ENCODE measurements at places on chromosomes 7 and 10.

- no peak for DNase-seq
Observed at GRCh38 chr10:6912021-6912420, 331.9 kb upstream of the PRKCQ start.

DNA sequence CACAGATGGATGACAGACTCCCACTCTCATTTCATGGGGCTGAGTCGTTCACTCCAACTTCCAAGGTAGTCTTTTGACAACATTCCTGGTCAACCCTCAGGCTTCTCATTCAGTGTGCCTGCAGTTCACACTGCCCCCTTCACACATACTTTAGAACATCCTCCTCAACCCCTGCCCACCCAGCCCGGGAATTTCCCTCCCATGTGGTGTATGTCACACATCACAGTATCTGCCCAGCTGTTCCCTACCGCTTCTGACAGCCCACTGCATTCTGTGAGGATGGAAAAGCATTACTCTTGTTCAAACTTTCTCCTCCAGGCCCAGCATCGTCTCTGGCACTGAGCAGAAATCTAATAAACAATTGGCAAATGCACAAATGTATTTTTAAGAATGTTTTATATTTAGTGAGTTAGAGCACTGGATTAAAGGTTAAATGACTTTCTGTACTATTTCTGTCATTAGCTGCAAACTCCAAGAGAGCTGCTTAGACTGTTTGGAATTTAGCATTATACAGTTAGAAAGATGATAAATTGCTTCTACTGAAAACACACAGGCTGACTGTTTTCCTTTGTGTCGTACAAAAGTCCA lies 110.4 kb downstream of the SFMBT2 start:
- no peak for DNase-seq

- DNase-seq: no peak
Observed at GRCh38 chr10:73623056-73623455, 18.2 kb downstream of the MYOZ1 start.

- DNase-seq: no peak
Observed at GRCh38 chr7:94011714-94012353, 7.7 kb upstream of the BET1 start.

DNA sequence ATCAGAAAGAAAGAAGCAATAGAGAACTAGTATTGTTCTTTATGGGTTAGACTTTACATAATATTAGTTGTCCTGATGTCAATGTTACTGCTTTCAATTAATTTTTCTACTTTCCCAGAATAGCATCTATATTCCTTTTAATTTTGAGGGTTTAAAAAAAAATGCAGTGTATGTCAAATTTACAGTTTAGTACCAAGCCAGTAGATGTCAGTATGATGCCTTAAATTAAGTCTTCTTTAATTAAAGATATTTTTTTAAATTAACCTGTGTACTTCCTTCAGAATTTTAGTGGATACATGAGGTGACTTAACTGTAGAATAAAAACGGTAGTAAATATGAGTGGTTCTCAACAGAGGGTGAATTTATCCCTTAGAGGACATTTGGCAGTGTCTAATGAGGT lies 35.2 kb upstream of the STOX1 start:
- no peak for DNase-seq
